ENCODE measurements at places on chromosomes 7 and 10.

DNA sequence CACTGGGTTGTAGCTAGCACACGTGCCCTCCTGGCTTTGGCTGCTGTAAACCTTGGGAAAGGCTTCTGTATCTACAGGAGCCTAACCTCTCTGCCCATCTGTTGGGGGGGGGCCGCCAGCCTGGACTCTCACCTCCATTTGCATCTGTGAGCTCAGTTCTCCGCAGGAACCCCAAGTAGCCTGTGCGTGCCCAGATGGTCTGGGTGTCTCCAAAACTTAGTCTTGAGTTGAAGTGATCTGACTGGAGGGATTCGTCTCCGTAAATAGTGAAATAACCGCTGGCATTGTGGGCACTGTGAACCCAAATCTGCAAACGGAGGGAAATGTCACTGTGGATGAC, 147.9 kb downstream of the ZMYND11 start:
- DNase-seq, result no peak

GRCh38 chr10:82162549-82163195, 287.7 kb downstream of the NRG3 start:
- no peak for DNase-seq

DNA sequence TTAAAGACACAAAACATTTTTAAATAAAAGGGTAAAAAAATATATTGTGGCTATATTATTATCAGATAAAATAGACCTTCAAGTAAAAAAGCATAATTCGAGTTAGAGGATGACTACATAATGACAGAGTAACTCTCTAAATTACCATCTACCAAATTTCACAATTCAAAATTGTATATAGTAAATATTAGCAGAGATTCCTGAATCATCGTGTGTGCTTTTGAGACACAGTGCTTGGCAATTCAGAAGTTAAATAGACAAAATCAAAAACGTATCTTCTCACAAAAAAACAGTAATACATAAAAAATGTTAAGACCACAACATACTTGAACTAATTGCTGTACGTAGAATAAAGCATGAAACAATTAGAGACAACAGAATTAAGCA, 110.4 kb downstream of the AHR start:
- no peak for DNase-seq

DNA sequence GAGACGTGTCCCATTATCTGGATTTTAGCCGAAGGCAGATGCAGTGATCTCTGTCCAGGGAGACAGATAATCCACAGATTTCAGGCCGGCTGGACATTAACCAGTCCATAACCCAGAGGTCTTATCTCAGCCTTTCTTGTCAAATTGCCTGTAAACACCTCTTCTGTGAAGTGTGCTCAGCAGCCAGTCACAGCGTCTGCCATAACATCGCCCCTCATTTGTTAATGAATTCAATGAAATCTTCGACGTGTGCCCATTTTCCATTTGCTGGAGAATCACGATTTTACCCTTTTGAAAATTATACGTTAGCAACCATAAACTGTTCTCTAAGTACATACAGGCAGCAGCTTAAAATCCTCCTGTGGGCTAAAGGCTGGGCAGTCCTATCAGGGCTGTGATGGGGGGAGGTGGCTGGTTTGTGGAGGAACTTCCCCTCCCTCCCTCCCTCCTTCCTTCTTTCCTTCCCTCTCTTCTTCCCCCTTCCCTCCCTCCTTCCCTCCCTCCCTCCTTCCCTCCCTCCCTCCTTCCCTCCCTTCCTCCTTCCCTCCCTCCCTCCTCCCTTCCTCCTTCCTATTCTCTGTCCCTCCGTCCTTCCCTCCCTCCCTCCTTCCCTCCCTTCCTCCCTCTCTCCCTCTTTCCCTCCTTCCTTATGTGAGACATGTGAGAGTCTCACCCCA, 26.6 kb upstream of the FAM20C start:
- DNase-seq, result no peak

GRCh38 chr10:116990276-116990800, 14.6 kb downstream of the SHTN1 start:
- no peak for DNase-seq

DNA sequence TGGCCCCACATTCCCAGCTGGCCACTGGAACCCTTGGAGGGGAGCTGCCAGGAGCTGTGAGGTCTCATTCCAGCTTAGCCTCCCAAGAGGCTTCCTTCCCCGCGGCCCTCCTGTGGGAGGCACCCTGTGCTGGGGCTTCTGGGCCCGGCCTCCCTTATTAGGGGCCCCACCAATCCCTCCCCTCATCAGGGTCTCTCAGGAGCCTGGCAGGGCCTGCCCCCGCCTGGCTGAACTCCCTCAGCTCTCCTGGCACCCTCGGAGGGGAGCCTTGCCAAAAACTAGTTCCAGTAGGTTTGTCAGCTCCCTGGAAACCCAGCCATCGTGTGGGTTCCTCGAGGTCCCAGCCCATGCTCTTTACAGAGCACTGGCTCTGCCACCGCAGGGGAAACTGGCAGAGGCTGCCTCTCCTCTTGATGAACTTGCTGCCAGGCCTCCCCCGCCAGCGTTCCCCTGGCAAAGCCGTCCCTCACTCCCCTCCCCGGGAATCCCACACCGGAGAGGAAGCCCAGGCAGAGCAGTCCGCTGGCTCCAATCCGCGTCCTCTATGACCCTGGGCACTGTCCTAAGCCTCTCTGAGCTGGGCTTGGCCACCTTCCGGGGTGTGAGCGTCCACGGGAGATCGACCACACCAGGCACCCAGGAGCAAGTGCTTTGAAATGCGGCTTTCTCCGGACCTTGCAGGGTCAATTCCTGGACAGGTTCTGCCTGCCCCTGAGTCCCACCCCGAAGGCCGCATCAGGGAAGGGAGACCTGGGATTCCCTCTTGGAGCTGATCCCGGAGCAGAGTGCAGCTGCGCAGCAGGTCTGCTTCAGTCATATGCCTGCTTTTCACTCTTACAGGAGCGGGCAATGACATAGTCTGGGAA, 139.8 kb downstream of the ARHGAP22 start:
- no peak for DNase-seq

- DNase-seq, result no peak
Measured at GRCh38 chr10:43863270-43863669, 214.6 kb upstream of the ZNF32 start.
